ENCODE measurements at places on chromosomes 7 and 10.
A peak's percentile ranks its signal among the peaks of the same experiment; 100 is the strongest.

GRCh38 chr10:11235771-11236170 is 218.1 kb downstream of the CELF2 start:
- DNase-seq: no peak

- no peak for DNase-seq
Measured at GRCh38 chr7:153110606-153111005, 351.1 kb downstream of the ACTR3B start.

- DNase-seq: peak; percentile 78
Measured at GRCh38 chr7:86978808-86979506, 80.5 kb downstream of the ELAPOR2 start.

DNA sequence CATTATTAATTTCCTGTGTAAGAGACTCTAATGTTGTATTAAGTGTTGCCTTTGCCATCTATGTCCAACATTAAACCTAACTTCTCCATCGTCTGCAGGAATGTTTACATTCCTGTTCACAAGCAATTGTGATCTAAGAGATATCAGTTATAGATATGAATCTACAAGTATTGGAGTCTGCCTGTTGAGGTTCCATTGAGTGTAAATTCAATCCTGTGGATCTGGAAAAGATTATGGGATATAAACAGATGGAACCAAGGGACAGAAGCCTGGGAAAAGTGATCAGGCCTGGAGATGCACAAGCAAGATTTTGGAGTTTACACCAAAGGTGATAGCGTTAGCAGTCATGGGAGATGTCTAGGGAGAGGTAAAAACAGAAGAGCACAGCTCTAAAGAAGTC is 135.5 kb downstream of the LSMEM1 start:
- DNase-seq: no peak

GRCh38 chr7:16465469-16466361 is at the start of gene SOSTDC1:
Gene SOSTDC1 (minus strand): TSS chr7:16465738. CDS start chr7:16465668, 70 bp downstream.
- DNase-seq: no peak

GRCh38 chr7:37385787-37386186 is 62.9 kb downstream of the ELMO1 start:
- DNase-seq: no peak

DNA sequence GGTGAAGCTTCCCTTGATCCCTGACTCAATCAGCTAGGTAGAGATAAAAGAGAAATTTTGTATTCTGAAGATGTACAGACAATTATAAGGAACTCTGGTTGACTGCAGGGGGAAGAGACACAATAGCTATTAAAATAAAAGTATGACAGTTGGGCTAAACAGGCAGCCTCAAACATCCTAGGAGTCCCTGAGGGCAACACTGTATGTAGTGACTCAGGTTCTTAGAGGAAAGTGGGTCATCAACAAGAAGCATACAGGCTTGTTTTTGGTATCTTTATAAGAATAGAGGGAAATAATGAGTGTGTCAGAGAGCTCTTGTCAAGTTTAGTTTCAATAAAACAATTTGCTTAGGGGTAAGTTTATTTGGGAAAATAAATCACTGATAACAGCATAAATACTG is 150.3 kb downstream of the AUTS2 start:
- no peak for DNase-seq

- no peak for DNase-seq
Measured at GRCh38 chr10:33982995-33983394, 648.5 kb upstream of the NRP1 start.

DNA sequence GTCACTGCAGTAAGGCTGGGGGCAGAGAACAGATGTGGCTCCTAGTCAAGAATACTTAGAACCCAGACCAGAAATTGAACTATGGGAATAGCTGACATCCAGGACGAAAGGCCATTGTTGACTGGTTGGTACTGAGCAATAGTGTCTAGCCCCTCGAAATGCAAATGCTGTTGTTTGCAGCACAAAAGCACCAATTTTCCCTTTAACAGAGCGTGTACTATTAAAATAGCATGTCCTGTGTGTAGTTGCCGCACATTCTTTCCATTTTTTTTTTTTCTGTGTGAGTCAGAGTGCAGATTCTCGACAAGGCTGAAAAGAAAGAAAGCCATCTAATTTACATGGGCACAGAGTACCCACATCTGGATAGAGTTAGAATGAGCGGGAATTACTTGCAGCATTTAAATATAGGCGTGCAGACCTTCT is 302.4 kb downstream of the PTEN start:
- no peak for DNase-seq

- no peak for DNase-seq
Measured at GRCh38 chr10:113609704-113610108, 54.1 kb downstream of the NRAP start.

DNA sequence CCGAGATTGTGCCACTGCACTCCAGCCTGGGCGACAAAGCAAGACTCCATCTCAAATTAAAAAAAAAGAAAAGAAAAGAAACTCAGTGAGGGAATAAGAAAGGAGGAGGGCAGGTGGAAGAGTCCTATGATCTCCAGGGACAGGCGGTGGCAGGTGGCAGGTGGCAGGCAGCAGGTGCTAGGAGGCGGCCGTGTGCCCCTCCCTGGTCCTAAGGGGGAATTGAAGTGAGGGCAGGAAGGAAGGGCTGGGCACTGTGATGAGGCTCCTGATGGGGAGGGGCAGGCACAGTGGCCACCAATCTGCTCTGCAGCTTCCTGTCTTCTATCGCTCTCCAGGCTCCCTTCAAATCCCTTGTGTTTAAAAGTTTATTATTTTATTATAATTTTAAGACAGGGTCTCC is 41.2 kb upstream of the UBE3C start:
- no peak for DNase-seq

DNA sequence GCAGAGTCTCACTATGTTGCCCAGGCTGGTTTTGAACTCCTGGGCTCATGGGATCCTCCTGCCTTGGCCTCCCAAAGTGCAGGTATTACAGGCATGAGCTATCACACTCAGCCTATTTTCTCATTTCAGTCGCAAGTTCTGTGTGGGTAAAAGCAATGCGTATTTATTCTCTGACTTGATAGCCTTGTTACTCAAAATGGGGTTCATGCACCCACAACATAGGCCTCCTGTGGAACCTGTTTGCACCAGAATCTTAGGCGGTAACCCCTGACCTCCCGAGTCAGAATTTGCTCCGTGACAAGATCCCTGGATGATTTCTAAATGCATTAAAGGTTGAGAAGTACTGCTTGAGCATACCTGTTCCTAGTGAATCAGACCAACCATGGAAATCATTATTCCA is 7.3 kb downstream of the IL2RA start:
- no peak for DNase-seq

GRCh38 chr7:67100956-67101361 is 104.3 kb downstream of the TYW1 start:
- DNase-seq: no peak

- DNase-seq: peak; percentile 13
Measured at GRCh38 chr7:108415821-108416536, 40.3 kb downstream of the NRCAM start.

DNA sequence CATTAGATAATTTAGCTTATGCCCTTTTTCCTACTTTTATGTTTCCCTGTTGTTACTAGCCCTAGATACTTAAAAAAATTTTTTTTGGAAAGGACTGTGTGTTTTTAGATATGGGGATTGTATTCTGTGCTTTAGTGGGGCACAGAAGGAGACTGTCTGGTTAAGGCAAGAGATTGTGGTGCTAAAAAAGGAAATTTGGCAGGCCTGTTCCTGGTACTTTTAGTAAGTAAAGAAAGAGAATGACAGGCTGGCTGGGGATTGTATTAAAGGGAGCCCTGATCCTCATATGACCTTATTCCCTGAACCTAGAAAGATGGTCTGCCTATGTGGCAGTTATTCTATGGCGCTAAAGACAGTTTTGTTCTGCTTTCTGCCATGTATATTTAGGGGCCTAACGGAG is 74.8 kb downstream of the AUTS2 start:
- DNase-seq: no peak

DNA sequence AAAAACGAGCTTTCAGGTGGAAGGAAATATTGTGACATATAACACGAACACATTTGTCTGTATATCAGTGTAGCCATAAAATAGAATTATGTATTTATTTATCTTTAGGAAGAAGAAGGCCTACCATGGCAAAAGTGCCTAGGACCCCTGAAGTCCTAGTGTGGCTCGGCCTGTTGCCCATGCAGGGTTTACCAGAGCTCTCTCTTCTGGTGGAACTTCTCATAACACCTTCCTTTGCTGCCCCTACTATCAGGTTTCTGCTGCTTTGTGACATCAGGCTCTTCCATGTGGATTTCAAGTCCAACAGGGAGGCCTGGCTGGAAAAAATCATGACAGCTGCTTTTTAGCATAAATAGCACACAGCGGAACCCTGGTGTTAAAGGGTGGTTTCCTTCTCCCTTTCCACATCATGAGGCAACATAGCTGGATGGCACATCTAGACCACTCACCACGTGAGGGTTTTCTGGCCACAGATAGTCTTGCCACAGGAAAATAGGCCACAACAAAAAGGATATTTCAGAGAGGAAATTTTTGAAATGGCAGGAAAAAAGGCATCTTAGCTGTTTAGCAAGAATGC is 44.8 kb upstream of the ADO start:
- DNase-seq: no peak

DNA sequence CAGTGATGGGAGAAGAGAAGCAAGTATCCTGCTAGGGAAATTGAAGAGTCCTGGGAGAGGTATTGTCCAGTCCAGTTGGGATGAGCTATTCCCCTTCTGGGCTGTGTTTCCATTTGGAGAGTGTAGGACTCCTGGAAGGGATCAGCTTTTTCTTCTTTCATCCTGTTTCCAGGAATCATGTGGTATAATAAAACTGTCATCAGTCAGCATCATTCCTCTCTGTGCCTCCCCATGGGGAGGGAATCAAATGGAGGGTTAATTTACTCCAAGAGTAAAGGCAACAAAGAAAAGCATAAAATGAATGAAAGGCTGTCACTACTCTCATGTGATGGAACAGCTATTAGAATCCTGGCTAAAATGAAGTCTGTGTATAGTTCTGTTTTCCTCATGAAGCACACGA is 429.9 kb downstream of the SORCS3 start:
- DNase-seq: no peak

- no peak for DNase-seq
Measured at GRCh38 chr10:104521901-104522694, 119.0 kb upstream of the SORCS3 start.

DNA sequence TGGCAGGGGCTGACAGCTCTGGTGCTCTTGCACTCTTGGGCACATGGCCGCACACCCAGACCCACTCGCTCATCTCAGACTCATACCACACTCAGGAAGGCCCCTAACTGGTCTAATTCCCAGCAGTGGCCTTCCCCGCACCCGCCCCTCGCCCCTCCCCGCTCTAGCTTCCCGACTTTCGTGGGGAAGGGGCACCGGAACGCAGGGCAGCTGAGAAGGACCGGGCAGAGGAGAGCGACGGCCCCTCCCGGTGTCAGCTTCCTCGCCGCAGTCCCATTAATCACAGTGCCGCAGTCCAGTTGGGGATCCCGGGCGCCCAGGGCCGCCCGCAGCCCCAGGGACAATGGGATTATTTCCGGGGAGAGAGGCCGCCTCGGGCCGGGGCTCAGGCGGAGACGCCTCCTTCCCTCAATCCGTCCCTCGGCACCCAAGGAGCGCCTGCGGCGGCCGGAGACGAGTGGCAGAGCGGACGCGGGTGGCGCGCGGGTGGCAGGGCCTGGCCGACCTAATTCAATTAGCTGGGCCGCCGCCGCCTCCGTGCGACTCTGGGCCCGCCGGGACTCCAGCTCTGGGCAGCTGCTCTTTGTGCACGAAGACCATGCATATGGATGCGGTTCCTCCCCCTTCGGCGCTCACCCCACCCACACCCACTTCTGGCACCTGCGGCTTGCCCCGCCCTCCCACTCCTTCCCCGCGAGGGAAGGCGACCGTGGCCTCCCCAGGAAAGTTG is 7.8 kb upstream of the TLX1 start:
- DNase-seq: no peak

DNA sequence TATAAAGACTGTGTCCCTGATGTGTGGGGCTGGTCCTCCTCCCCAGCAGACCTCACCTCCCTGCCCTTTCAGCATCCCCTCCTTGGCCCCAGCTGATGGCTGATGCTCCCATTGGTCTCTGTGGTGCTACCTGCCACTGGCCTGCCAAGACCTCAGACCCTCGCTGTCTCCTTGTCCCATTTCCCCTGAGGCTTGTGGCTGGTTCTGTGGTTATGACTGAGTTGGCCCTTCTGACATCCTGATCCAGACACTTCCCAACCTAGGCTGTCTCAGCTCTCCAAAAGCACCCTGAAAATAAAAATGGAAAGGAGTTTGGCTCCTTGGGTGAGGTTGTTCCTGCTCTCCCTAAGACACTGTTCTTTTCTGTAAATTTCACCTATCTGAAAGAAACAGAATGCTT is 214.2 kb downstream of the RPS24 start:
- no peak for DNase-seq

GRCh38 chr10:66819691-66820090 is 106.1 kb upstream of the LRRTM3 start:
- no peak for DNase-seq

GRCh38 chr10:71920540-71921323 is 43.5 kb upstream of the CHST3 start:
- no peak for DNase-seq

- peak; percentile 42 for DNase-seq
Measured at GRCh38 chr10:21953585-21954057, 49.9 kb downstream of the DNAJC1 start.

DNA sequence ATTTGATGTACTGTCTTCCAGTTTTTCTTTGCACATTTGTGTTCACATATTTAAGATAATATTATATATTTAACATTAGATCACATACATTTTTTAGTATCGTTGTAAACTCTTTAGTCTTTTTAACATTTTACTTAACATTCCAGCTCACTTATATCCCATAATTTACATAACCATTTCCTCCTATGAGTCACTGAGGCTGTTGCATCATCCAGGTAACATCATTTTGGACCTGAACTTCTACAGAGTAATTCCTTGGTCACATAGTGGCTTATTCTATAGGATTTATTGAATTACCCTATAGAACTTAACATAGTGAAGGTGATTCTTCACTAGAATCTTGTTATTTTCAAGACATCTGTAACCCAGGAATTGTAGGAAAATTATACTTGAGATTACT is 194.4 kb downstream of the POU6F2 start:
- DNase-seq: no peak

DNA sequence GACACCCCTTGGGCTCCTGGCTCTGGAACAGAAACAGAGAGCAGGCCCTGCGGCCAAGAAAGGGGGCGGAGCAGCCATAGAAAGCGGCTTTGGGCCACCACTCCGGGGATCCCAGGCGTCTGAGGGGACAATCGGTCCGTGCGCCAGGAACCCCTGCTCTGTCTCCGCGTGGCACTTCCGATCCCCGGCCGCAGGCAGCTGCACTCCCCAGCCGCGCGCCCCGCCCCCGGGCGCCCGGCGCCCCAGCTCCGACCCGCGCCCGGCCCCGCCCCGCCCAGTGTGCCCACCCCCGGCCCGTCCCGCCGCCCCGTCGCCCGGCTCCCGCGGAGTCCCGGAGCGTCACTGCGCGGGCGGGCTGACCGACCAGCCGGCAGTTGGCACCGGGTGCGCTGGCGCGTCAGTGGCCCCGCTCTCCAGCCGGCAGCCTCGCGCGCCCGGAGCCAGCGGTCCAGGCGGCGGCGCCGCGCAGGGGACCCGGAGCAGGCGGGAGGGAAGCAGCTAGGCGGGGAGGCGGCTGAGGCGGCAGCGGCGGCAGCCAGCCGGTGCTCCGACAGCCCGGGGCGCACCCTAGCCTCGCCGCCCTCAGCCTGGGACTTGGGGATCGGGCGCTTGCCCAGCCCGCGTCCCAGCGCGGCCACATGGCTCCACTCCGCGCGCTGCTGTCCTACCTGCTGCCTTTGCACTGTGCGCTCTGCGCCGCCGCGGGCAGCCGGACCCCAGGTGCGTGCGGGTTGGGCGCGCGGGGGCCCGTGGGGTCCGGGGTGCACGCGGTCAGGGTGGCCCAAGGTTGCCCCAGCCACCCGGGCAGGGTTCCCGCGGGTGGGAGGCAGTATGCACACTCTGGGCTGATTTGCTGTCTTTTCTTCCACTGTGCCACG is at the start of gene ADAMTS14:
Gene ADAMTS14 (plus strand): TSS at position 342 of the 878 bp plus-strand sequence. CDS start 297 bp downstream, at position 639.
- DNase-seq: peak; percentile 7

GRCh38 chr10:31058795-31059703 is 27.4 kb upstream of the ZNF438 start:
- DNase-seq: no peak

All from CD4-positive, alpha-beta T cell treated with Interleukin-17A for 1 hour (primary cell).